Activated CD8-positive, alpha-beta memory T cell treated with anti-CD3 and anti-CD28 coated beads for 1 hour (primary cell): ENCODE measurements at places on chromosomes 12 and 14.

DNA sequence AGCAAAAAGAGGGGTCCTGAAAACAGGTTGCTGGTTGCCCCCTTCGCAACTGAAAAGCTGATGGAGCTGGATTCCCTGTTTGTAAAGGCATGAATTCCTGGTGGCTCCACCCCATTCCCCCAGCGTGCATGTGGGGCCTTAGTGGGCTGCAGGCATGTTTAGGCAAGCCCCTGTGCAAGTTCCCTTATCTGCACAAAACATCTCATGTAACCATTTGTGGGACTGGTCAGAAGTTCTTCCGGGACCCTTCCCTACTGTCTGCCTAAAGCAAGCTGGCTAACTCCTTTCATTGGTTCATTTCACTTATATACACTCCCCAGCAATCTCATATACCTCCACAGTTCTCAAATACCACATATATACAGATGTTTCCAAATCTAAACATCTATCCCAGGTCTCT lies 24.0 kb upstream of the HIGD1C start:
- no peak for DNase-seq

DNA sequence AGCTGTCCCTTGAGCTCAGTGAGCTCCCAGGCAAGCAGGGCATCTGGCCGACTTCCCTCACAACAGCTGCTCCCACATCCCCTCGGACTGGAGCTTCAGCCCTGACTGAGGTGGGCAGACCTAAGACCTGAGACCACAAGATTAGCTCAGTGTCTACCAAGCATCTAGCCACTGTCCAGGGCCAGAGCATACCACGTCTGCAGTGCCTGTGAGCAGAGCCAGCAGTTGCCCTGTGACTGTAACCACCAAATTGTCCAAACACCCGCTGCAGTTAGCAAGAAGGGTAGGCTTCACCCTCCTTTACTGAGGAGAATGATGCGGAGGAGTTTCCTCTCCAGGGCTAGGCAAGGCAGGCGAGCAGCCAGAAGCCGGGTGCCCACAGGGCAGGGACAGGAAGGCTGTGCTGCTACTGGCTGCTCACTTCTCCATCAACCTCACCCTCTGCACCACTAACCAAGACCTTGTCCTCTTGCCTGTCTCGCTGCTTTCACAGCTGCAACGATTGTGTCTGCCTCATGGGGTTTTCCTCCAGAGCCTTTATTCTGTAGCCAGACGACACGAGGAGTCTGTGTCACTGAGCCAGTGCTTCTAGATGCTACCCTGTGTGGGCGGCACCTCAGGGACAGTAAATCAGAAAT lies 53.9 kb downstream of the ANAPC7 start:
- no peak for DNase-seq

DNA sequence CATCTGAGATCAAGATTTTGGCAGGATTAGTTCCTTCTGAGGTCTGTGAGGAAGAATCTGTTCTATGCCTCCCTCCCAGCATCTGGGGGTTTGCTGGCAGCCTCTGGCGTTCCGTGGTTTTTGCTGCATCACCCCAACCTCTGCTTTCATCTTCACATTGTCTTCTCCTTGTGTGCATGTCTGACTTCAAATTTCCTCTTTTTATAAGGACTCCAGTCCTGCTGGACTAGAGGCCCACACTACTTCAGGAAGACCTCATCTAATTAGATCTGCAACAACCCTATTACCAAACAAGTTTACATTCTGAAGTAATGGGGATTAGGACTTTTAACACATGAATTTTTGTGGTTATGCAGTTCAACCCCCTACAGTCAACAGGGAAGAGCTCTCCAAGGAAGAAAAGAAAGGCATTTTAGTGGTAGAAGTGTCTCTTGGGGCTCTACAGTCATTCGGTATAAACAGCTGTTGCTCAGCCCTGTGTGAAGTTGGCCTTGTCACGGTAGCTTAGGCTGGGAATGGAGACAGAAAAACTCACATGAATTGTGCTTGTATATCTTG lies 89.7 kb downstream of the CAND1 start:
- no peak for DNase-seq

DNA sequence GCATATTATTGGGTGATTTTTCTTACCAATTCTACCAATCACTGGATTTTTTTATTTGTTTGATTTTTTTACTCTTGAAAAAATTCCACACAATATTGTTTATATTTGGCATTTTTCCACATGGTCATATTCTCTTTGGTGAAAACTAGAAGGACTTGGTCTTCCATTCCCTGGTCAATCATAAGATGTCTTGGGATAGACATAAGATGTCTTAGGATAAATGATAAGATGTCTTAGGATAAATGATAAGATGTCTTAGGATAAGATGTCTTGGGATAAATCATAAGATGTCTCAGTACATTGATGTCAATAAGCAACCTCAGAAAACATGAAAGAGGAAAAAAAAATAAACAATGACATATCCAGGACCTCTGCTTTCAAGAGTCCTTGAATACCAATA lies 309.1 kb downstream of the LRFN5 start:
- DNase-seq = no peak

- no peak for DNase-seq
Measured at GRCh38 chr12:7439579-7440505, 4.1 kb downstream of the CD163L1 start.

DNA sequence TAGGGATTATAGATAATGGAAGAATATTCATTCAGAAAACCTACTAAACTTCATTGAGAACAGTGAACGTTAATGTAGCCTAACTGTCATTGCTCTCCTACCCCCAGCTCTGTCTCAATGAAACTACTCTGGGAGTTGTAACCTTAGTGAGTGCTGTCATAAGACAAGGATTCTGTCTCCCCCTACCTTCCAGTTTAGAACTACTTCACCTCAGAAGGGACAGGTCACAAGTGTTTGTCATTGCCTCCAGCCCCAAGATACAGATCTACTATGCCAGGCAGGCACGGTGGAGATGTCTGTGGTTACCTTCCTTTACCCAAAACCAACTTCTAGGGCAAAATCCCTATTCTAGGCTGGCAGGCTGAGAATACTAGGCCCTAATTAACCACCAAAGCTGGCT lies 833.1 kb upstream of the SEL1L start:
- DNase-seq = no peak

DNA sequence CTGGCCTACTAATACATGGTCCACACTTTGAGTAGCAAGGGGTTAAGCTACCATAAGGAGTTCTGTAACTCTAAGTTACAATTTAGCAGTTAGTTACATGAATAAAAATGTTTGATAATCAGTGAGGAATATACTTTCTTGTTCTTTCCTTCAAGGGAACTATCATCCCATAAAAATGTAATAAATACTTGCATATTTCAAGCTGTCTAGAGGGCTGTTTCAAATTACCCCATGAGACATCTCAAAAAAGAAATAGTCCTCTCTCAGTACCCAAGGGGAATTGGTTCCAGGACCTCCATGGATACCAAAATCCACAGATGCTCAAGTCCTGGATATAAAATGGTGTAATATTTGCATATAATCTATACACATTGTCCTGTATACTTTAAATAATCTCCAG lies 48.7 kb upstream of the GNG2 start:
- no peak for DNase-seq

DNA sequence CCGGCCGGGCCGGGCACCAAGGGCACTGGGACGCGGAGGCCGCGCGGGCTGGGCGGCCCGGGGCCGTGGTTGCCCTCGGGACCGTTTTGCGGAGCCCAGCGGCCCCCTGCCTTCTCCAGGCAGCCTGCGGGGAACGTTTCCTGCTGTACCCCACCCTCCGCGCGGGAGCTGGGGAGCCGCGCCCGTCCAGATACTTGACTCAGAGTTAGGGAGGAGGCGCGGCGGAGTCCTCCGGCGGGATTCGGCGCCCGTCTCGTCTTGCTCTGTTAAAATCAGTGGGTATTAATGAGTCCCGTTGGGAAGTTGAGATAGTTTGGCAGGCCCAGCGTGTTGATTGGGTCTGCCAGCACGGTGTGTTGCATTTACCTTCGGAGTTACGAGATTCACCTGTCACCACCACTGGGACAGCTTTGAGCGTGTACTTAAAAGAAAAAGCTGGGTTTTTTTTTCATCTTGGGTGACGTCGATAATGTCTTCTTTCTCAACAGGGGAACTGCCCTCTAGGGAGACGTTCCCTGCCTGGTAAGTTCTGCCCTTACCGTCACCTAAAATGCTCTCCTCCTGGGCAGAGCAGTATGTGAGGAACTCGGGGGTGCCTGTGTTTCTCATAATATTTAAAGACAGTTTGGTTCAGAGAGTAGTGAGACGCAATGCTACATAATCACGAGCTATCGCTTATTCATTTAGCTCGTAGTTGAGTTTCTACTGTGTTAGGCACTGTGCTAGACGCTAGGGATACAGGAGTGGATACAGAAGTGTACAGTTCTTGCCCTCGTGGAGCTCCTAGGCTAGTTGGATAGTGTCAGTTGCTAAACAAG lies 596 bp downstream of the DLST start:
- peak; percentile 33 for DNase-seq

- DNase-seq = no peak
Measured at GRCh38 chr12:55718624-55719275, 1.4 kb upstream of the RDH5 start.

DNA sequence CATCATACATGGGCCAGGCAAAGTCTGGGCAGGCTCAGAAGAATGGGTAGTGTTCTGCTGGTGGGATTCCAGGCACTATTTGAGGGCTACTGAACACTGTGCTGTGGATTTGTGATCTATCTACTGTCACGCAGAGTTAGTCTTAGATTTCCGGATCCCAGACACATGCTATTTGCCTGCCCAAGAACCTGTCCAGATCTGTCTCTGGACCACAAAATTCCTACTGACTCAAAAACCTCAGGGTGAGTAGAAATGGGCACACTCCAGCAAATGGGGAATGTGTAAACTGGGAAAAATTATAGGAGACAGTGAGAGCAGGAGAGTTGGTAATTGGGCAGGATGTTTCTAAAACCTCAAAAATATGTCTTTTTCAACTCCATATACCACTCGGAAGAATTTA lies 129.9 kb downstream of the GALC start:
- no peak for DNase-seq

GRCh38 chr14:50230401-50230700 lies 1.0 kb downstream of the SOS2 start:
- DNase-seq = no peak

GRCh38 chr12:91877022-91877421 lies 268.6 kb downstream of the BTG1 start:
- peak; percentile 80 for DNase-seq

DNA sequence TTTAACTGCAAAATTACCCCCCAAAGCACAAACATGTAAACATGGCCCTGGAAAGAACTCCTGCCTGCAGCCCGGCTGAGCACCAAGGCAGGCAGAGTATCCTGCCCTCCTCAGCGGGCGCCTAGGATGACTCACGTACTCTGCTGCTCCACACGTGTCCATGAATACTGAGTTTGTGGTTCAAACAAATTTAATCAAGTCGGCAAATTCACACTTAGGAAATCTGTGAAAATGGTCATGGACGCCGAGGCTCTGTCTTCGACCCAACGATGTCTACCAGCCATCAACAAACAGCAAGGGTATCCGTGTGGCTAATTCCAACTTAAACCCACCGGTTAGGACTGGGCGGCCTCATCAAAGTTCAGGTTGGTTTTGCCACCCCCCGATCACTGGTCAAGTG lies 25.5 kb downstream of the GOLGA3 start:
- DNase-seq = no peak

DNA sequence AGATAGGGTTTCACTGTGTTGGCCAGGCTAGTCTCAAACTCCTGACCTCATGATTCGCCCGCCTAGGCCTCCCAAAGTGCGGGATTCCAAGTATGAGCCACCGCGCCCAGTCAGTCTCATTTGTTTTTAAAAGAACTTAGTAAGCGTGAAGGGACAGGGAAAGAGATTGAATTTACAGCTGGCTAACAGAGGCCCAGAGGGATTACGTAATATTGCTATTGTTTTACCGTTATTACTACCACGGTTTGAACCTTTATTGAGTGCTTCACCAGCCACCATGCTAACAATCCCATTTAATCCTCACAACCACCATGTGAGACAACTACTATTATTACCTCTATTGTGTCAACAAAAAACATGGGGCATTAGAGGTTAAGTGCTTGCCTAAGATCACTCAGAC lies 26.7 kb upstream of the BLTP3B start:
- DNase-seq = no peak

GRCh38 chr12:124869059-124869665 lies 5.5 kb upstream of the SCARB1 start:
- no peak for DNase-seq

- DNase-seq = no peak
Measured at GRCh38 chr12:45434094-45434493, 218.2 kb downstream of the ANO6 start.

DNA sequence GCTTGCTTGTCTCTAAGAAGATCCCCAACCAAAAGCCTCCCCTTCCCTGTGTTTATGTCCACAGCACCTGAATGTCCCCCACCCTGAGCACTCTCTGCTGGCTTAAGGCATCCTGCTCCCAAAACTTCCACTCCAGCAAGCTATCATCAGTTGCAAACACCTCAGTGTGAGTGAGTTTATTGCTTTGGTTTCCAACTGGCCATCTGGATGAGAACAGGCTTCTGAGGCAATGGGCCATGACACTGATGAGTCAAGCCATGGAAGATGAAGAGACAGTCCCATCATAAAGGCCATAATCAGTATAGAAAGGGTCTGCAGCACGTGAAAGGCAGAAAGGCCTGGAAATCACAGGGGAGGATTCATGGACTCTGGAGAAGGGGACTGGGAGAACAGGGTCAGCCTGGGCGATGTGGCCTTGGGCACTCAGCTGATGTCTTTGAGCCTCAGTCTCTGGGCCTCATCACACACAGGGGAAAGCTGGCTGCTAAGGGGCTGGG lies 12.8 kb downstream of the CMKLR1 start:
- no peak for DNase-seq

DNA sequence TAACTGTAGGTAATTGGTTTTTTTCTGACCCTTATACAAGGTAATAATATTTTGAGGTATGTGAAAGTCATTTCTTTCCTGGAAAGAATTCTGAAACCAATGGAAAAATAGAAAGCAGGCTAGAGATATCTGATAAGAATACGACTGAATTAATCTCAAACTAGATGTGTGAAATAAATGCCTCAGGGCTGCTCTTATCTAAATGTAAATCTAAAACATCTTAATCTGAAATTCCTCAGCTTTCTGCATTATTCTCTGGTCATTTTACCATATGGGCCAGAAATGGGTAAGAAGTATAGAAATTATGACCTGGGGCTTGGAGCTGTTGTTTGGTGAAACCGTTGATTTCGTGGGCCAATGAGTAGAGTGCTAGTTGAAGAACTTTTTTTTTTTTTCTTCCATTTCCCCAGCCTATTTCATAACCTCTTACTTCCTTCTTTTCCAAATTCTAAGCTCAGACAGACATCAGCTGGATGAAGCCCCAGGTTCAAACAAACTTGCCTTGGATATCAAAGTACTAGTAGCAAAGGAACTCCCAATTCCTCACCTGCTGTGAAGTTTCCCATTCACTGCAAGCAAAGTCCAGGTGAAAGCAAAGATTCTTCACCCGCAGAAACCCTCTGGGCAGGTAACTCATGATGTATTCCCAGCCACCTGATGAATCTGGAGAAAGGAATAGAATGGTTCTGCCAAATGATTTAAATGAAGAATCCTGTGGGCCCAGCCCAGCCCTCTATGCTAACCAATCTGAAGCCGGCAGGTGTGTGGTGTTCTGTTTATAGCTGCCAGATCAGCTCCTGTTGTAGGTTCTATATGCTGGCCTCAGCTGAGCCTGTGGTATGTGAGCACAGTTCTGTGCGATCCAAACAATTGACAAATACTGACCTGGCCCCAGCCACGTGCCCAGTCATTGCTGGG lies 9.7 kb upstream of the FOS start:
- no peak for DNase-seq
